ENCODE measurements at places on chromosomes 5 and 9.

DNA sequence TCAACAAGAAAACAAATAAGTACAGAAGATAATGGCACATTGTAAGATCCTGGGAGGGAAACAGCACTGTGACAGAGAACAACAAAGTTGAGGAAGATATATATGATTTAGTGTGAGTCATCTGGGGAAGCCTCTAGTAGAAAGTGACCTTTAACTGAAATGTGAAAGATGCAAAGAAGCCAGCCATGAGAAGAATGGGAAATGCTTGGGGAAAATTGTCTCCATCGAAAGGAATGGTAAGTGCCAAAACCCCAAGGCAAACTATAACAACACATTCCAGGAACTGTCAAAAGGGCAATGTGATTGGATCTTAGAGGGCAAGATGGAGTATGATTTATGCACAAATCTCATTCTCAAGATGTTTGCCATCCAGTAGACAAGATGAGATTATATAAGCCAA is 537.8 kb upstream of the BRINP1 start:
- no peak for DNase-seq

GRCh38 chr5:139186261-139186660 is 11.9 kb downstream of the SIL1 start:
- no peak for DNase-seq

DNA sequence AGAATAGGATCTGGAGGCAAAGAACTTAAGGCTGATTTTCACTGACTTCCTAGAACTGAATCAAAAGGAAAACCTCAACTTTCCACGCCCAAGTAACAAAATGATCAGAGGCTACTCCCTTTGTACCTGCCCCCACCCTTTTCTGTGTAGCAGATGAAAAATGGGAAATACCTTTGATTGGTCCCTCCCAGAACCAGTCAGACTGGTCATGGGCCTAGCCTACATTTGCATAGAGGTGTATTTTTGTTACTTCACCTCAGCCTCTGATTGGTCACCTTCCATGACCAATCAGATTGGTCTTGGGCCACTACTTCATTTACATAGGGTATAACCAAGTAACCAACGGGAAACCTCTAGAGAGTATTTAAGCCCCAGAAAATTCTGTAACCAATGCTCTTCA is 1553.5 kb upstream of the C9orf72 start:
- DNase-seq = no peak

DNA sequence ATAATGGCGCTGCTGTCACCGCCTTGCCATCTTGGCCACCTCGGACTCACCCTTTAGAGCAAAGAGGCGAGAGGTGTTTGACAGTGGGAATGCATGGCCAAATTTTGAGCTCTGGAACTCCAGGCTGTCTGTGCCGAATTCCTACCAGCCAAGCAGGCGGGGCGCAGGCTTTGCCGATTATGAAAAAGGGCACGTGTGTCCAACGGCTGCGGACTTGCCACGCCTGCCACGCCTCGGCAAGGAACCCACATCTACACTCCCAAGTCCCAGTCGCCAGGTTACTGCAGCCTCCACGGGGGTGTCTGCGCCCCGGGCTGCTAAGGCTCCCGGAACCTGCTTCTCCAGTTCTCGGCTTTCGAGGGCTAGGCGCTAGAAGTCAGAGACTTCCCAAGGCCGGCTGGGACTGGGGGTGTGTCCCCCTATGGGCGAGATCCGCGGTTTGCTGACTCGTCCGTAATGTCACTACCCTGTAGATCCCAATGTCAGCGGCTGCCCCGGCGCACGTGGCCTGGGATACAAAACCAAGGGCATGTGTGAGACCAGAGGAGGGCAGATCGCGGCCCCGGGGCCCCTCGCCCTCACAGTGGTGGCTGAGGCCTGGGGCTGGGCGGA is 2.8 kb downstream of the NPR3 start:
- no peak for DNase-seq

- DNase-seq = no peak
Measured at GRCh38 chr9:11269036-11269435, 656.2 kb upstream of the PTPRD start.

DNA sequence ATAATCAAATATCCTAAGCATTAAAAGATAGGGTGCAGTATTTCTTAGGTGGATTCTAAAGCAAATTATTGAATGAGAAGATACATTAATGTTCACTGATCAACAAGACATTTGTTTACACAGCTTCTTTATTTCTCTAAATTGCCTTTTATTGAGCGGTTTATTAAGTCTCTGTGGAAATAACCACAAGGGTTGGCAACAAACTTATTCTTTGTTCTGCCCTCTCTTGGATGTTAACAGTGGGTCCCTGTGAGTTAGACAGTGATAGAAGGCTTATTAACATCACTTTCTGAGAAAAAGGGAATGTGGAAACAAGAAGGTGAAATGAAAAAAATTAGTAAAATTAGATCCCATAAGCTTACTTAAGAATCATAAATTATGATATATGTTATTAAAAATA is 82.7 kb upstream of the C6 start:
- no peak for DNase-seq

DNA sequence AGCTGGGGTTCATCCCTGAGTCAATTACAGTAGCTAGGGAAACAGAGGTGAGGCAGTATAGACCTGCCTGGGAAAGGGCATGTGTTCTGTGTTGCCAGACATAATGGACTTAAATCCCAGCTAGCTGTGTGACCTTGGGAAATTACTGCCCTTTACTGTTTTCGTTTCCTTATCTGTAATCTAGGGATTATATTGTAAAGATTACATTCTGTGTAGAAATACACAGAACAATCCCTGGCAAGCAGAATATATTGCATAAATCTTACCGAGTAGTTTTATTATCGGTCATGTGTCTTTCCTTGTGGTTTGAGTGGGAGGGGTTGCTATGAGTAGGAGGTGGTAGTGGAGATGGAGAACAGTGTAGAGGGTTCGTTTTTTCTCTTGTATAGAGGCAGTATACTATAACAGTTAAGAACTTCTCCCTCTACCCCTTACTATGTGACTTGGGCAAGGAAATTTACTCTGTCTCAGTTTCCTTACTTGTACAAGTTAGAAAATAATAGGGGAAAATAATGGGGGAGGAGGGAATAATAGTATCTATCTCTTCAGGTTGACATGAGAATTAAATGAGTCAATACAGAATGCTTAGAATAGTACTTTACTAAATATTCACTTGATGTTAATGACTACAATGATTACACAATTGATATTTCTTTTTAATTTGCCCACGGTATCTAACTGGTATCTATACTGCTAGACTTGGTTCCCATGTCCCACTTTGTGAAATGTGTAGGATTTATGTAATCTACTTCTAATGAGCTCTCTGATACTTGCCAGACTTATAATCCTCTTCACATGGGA is 7.1 kb upstream of the DMXL1 start:
- no peak for DNase-seq

DNA sequence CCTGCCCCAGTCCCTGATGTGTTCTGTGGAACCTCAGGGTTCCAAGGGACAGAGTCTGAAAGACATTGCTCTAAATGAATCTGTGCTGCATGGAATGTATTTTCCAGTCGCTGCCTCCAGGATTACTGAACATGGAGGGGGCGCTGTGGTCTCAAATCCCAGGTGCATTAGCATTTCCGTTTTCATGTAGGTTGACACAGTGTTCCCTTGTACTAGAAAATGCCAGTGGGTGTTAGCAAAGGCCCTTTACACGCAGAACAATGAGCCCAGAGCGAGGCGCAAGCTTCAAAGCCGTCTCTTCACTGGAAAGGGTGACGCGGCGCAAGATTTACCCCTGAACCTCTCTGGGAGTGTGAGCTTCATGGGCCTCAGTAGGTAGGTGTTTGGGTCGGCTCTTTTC is 308.3 kb downstream of the SLIT3 start:
- DNase-seq = no peak

DNA sequence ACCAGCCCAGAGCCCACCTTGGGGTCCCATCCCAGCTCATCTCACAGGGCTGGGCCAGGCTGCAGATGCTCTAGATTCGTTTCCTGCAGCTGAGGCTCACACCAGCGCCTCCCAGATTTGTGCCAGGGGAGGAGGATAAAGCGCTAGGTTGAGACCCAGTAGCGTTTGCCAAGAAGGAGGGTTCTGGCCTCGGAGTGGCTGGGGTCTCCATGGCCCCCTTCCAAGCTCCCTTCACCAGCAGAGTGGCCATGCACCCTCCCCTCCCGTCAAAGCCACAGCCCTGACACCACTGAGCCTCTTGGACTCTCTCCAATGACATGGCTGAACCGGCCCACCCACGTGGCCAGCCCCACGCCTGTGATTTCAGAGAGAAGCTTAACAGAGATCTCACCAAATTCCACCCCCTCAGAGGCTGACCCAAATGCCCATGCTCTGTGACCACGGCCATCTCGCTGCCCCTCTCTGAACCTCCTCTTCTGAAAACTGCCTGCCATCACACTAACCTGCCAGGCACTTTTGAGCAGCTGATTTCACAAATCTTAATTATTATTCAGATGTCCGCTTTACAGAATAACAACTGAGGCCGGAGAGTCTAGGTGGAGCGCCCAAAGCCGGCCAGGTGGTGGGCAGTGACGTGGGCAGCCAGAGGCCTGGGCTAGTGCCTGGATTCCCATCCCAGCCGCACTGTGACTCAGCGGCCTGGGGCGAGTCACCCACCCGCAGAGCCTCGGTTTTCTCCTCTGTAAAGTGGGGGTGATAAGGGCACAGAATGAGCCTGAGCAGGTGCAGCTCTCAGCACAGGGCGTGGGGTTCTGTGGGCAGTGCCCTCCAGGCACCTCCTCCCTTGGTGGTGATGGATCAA is 155.7 kb downstream of the C9orf50 start:
- no peak for DNase-seq

DNA sequence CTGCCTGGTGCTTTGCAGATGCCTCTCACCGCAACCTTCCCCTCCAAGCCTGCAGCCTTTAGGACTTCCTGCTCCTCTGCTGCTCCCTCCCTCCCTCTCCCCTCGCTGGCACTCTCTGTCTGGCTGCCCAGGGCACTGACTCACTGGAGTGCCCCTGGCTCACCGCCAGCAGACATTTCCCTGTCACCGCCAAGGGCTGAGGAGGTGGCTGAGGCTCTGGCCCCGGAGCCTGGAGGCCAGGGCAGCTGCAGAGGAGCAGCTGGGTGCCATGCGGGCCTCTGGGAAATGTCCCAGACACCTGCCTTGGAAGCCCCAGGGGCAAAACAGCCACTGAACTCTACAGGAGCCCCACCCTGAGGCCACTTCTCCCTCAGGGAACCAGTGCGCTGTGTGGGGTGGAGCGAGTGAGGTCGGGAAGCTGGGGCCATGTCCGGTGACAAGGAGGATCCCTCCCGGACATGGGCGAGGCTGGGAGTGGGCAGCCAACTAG is 53.4 kb downstream of the TENT4A start:
- DNase-seq = no peak

- no peak for DNase-seq
Measured at GRCh38 chr9:121048618-121049017, 1.5 kb downstream of the C5 start.

DNA sequence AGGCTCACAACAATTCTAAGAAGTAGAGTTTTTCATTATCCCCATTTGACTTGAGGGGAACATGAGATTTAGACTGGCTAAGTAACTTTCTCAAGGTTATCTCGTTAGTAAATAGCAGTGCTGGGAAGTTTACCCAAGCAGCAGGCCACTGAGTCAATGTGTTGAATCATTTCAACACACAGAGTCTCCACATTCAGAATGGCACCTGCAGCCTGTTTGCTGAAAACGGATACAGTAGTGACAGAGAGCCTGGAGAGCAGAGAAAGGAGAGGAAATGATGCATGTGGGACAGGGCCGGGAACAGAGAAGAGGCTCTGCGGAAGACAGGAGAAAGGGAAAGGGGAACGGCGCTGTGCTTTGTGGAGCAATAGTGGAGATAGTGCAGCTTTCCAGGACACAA is 33.5 kb upstream of the ZSWIM6 start:
- DNase-seq = no peak

- peak; percentile 29 for DNase-seq
Measured at GRCh38 chr9:129175825-129176633, 2.0 kb downstream of the IER5L start.

DNA sequence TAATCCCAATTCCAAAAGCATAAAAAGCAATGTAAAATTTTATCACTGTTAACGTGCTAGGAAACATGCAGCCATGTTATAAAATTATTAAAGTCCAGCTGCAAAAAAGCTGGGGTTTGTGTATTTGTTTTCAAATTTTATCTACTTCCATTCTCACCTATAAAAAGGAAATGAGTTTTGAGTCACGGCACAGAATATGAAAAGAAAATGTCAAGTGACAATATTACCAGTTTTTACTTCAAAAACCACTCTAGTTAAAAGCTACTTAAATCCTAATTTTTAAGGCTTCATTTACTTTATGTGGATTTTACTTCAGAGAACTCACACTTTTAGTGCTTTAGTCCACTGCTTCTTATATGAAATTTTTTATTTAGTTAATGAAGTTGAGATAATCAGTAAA is 72.7 kb upstream of the IFNE start:
- DNase-seq = no peak

DNA sequence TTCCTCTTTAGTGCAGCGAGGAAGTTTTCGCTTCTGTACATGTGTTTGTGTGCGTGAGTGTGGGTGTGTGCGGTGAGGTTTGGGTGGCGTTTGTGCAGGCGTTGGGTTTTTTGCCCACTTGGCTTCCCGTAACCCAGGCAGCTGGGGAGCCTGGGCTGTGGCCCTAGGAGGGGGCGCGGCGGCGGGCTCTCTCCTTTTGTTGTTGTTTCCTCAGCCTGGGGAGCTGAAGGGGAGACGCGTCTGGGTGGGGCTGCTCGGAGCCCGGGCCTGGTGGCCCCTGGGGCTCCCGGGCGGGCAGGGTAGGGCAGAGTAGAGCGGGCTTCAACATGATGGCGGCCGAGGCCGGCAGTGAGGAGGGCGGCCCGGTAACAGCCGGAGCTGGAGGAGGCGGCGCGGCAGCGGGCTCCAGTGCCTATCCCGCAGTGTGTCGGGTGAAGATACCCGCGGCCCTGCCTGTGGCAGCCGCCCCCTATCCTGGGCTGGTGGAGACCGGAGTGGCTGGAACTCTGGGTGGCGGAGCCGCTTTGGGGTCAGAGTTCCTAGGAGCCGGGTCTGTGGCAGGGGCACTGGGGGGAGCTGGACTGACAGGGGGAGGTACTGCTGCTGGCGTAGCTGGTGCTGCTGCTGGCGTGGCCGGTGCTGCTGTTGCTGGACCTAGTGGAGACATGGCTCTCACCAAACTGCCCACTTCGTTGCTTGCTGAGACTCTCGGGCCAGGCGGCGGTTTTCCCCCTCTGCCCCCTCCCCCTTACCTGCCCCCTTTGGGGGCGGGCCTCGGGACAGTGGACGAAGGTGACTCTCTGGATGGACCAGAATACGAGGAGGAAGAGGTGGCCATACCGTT is 665 bp downstream of the RASA1 start:
- peak; percentile 39 for DNase-seq

DNA sequence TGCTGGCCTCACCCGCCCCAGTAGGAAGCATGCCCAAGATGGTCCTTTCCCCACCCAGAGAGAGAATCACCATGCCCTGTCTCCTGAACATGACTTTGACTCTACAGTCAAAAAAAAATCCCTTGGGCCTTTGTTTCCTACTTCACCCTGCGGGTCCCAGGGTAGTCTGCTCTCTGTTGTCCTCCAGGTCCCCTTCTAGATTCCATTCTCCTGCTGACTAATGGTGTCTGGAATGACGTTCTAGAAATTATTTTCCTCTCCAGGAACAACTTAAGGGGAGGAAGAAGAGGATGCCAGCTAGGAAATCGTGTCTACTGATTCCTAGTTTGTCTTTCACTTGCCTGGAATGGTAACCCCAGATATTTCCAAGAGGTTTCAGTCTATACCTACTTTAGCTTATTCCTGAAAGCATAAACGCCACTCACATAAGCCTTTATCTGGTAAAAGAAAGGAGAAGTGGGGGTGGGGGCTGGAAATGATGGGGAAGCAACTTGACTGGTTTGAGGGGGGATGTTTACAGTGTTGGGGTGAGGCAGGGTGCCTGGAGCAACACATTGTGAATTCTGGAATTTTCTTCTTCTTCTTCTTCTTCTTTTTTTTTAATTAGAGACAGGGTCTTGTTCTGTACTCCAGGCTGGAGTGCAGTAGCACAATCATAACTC is 93.9 kb downstream of the SNX18 start:
- DNase-seq = no peak

All from activated T-helper 1 cell treated with Interleukin-2 at 50 U/mL for 16 hours (primary cell).